ENCODE measurements at places on chromosomes 2 and 18.

DNA sequence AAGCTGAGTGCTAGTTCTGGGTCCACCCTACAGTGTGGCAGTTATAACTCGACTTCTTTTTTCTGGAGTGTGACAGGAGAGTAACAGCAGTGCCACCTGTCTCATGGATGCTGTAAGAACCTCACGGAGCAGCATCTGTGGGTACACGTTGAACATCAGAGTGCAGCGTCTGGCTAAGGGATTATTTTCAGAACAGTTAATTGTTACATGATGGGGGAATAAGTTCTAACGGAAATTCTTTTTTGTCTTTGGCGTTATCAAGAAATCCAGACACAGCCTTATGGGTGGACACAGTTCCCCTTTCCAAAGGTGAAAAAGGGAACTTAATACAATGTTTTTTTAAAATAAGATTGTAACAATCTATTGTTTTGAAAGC, 28.3 kb upstream of the TOGARAM2 start:
- no peak for DNase-seq

- peak; percentile 42 for DNase-seq
These were observed 39.5 kb downstream of the ACSL3 start for GRCh38 chr2:222900354-222900753.

GRCh38 chr2:215435870-215436704, at the start of gene FN1:
Gene FN1 (minus strand): TSS chr2:215436068. CDS start chr2:215435802, 266 bp downstream.
- peak; percentile 98 for DNase-seq

- no peak for DNase-seq
These were observed 421.8 kb upstream of the CDH7 start for GRCh38 chr18:65329010-65329409.

DNA sequence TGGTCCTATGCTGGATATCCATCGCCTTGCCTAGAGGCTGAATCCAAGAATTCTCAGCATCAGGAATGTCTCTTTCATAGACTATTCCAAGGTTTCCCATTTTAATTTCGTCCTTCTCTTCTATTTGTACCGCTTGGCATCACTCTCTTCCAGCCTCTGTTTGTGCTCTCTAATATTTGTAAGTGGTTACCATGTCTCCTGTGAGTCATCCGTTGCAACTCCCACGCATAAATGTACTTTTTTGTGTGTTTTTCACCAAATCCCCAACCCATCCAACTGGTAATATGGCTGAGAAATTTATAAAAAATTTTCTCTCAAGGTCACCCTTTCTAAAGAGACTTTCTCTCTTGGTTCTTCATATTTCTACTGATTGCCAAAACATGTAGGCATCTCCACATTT, 21.8 kb downstream of the COLEC12 start:
- DNase-seq: peak; percentile 79
